Activated B cell treated with CpG ODN at 0.5 μM for 24 hours (primary cell): ENCODE measurements at places on chromosomes 1 and 21. TPM values are rescaled to one million over a fixed set of nuclear protein-coding genes. Genes with fewer than 3 reads are reported as not detected.

GRCh38 chr1:72371259-72372035 is 89.1 kb upstream of the NEGR1 start:
- no peak for DNase-seq

The RGS1 gene
- 52.9 and 56.8 TPM in 2 replicates for total RNA-seq

DNA sequence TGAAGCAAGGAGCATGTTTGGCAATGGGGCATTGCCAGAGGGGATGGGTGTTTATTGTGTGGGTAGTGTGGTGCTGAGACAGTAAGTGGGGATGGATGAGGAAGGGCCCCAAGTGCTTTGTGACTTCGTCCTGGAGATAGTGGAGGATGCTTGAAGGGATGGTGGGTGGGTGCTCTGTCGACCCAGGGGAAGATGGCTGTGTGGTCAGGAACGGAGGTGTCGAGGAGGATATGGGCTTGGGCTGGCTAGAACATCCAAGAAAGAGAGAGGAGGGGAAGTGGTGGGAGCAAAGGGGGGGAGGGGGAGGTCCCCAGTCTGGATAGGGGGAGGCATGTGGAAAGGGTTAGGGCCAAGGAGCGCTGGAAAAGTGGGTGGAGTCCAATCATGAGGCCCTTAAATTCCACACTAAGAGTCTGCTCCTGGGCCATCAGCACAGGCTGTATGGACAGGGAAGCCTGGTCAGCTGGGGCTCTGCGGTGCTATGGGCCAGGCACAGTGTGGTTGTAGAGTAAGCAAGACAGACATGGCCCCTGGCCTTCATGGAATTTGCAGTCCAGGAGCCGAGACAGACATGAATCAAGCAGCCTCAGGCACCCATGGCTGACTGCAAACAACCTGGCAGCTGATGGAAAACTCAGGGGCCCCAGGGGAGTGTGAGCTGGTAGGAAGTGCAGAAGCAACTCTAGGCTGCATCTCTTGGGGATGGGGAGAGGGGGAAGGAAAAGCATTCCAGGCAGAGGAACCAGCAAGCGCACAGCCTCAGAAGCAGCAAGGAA is 36.3 kb downstream of the EDN2 start:
- no peak for DNase-seq

The FCRL6 gene
- total RNA-seq = not detected in 2 replicates

The GFI1 gene
- total RNA-seq = 1.2 and 1.7 TPM in 2 replicates

DNA sequence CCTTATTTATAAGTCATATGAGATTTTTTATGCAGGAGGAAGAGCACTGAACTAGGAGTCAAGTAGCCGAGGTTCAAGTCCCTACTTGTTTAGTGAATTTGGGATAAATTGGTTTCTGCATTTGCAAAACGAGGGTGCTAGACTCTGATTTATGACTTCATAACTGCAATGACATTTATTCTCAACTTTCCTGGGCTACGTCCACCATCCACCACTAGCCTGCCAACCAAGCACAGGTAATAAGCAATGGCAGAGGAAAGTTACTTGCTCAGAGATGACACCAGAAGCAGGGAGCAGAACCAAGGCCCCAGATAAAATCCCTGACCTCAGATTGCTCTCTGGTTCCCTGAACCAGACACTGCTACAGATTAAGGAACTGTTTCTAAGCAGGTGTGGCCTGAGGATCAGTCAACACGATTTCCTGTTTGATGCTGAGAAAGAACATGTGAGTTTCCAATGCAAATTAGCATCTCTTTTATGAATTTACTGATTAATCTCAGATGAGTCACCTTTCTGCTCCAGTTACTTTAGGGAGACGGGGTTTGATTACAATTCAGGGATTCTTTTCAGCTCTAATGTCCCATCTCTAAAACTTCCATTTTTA is 52.7 kb downstream of the PLPP3 start:
- DNase-seq = peak; percentile 21

GRCh38 chr1:166283600-166283999 is 116.8 kb upstream of the FAM78B start:
- DNase-seq = no peak

The RGS8 gene
- not detected in 2 replicates for total RNA-seq

DNA sequence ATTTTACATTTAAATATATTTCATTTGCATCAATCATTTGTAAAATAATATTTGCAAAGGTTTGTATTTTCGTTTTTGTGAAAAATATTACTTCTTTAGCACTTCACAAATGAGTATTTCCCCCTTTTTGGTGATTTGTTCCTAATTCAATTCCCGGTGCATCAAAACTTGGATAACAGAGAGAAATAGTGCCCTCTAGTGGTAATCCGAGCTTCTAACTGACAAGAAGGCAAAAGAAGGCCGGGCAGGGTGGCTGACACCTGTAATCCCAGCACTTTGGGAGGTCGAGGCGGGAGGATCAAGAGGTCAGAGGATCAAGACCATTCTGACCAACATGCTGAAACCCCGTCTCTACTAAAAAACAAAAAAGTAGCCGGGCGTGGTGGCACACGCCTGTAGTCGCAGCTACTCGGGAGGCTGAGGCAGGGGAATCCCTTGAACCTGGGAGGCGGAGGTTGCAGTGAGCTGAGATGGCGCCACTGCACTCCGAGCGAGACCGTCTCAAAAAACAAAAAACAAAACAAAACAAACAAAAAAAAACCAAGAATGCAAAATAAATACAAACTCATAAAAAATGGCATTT is 137.7 kb downstream of the COL11A1 start:
- no peak for DNase-seq

DNA sequence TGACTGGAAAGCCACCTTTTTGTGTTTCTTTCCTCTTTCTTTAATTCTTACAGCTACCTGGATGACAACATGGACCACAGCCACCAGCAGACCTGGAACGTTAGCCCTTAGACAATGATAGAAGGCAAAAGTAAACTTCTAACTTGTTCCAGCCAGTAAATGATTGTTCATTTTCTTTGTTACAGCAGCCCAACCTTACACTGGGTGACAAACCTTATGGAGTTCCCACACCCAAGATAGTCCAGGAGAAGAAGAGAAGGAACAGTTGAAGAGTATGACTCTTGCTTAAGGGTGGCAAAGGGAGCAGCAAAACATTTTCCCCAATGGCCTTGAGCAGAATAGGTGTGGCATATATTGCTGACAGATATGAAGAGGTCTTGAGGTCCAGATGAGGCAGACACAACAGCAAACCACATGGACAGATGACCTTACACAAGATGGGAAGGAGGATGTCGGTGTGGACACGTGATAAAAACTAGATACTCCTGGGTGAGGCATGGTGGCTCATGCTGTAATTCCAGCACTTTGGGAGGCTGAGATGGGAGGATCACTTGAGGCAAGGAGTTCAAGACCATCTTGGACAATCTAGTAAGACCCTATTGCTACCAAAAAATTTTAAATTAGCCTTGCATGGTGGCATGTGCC is 11.8 kb upstream of the FAM76A start:
- no peak for DNase-seq

GRCh38 chr1:54574158-54574778 is 26.2 kb downstream of the ACOT11 start:
- no peak for DNase-seq

DNA sequence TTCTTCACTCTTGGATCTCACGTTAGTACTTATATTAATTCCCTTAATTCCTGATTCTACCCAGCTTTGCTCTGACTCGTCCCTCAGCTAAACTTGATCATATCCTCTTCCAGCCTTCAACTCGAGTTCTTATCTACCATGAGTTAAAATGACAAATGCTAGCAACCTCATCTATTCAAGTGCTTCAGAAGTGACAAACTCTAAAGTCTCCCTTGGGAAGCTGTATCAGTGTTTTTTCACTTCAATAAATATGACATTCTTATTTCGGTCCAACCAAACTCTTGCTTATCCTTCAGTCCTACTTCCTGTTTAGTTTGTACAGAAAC is 75.3 kb downstream of the FOXJ3 start:
- DNase-seq = no peak

DNA sequence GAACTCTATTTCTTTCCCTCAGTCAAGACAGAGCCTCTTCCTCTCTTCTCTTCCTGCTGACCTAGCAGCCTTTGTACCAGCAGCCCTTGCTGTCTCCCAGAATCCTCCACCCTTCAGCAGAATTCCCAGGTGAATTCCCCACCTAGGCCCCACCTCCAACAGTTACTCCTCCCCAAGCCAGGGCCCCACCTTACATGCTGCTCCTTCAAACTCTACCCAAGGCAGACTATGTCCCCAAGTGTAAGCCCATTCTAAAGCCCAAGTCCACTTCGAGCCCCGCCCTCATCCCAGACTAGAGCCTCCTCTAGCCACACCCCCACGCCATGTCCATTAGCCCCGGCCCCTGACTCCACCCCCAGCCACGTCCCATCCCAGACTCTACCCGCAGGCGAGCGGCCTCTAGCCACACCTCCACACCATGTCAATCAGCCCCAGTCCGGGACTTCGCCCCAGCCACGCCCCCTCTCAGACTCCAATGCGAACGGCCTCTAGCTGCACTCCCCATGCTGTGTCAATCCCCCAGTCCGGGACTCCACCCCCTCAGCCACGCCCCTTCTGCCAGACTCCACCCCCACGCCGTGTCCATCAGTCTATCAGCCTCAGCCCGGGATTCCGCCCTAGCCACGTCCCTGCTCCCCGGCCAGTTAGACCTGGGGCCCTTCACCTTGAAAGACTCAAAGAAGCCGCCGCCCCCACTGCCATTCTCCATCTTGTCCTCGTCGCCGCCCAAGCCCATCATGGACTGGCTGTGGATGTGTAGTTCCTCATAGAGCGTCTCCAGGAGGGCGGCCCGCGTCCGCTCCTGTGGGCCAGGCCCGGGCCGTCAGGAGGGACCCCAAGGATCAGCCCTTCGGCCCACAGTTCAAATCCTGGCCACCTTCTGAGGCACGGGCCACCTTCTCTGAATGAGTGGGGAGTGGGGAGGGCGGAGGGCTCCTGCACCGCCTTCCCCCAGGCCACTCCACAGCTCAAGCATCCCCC is 61.3 kb downstream of the RAP1GAP start:
- DNase-seq = peak; percentile 41

DNA sequence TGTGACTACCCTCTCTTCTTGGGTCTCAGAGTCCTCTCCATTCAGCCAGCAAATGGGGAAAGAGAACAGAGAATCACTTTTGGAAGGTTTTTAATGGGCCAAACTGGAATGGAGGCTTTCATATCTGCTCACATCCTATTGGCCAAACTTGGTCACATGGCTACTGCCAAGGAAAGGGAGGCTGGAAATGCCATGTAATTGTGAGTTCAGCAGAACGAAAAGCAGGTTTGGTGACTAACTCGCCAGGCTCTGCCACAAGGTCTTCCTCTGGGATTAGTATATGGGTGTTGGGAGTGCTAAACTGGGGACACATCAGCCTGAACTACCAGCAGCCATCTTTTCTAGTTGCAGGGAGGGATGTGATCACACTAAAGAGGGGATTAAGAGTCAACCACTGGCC is 19.2 kb downstream of the RD3 start:
- no peak for DNase-seq

- DNase-seq = no peak
Observed at GRCh38 chr1:67336157-67336556, 28.5 kb downstream of the IL12RB2 start.

DNA sequence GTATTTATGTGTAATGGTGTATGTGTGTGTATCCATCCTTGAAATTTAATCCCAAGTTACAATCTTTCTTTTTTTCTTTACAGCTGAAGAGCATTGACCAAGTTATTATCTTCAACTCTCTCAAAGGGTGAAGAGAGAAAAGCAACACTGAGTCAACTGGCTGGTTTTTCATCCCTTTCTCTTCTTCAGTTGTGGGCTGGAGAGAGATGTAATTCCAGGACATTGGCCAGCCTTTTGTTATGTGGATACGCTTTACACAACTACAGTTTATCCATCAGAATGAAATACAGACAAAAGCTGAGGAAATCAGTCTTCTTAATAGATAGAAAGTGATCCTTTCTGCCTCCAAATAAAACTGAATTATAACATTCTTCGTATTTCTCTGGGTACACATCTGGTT is 357.0 kb upstream of the NCAM2 start:
- no peak for DNase-seq

The SLAMF7 gene
- total RNA-seq = 99.2 and 119 TPM in 2 replicates

GRCh38 chr1:104868794-104869193 is 1119.1 kb downstream of the AMY1C start:
- DNase-seq = no peak

DNA sequence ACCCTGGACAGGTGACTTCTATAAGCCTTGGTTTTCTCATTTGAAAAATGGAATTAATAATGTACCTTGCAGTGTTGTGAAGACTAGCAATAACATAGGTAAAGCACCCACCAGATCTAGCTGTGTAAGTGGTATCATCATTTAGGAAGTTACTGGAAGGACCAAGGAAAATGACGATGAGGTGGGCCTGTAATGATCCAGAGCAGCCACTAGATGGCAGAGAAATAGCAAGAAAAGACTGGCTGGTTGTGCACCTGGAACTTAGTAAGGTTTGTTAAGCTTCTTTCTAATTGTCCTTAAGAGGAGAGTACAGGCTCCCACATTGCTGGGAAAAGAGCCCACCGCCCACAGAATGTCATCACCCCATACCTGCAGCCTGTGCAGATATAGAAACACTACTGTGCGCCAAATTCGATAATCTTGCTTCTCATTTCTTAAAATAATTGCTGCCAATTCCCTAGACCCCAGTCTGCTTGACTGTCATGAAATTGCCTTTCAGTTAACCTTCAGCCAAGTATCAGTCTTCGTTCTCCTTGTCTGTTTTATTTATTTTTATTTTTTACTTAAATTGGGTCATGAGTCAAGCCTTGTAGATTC is 37.2 kb downstream of the WNT4 start:
- no peak for DNase-seq

The SMIM1 gene
- total RNA-seq = 2.8 and 3.8 TPM in 2 replicates

DNA sequence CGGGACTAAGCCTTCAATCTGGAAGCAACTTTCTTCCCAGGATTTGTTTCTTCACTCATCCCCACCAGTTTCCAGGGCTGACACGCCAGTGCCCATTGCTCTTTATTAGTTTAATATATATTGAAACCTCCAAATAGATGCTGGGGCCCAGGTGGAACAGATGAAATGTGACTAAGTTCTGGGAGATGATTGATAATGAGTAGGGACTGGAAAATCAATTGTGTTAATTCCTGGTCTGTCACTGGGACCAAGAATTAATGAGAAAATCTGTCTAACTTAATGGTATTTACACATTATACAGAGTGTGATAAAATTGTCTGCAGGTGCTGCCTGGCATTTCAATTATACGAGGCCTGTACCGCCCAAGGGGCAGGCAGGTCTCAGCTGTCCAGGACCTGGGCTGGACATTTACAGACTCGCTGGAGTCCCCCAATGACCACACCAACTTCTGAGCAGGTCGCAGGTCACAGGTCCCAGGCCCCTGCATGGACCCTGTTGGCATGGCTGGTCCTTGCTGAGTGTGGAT is 35.8 kb downstream of the UBIAD1 start:
- DNase-seq = no peak

DNA sequence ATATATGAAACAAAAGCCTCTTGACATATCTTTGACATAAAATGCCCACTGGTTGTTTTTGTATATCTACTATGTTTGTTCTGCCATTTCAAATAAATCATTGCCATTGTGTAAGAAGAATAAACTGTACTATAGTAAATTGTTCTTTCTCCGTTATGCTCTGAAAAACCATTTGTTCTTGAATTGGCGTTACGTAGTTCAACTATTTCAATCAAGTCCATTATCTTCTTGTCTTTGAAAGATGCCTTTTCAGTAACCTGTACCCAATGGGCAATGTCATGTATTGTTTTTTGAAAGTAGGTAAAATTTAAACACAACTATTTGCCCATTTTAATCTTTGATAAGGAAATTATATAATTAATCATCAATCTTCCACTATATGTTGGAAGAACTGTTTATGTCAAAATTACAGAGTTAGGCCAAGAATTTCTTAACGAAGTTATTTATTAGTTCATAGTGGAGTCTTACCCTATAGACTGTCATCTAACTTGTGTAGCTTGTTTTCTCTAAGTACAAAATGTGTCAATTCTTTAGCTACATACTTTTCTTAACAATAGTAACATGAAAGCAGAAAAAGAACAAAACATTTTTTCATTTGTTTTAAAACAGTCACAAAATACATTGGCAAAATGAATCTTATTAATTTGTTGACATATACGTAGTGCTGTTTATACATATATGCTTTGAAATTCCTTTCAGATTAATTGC is 294.8 kb downstream of the PTPRC start:
- DNase-seq = no peak
